ENCODE measurements at places on chromosomes 4 and X.

GRCh38 chrX:38845426-38845825 lies 44.2 kb downstream of the MID1IP1 start:
- DNase-seq, result no peak

DNA sequence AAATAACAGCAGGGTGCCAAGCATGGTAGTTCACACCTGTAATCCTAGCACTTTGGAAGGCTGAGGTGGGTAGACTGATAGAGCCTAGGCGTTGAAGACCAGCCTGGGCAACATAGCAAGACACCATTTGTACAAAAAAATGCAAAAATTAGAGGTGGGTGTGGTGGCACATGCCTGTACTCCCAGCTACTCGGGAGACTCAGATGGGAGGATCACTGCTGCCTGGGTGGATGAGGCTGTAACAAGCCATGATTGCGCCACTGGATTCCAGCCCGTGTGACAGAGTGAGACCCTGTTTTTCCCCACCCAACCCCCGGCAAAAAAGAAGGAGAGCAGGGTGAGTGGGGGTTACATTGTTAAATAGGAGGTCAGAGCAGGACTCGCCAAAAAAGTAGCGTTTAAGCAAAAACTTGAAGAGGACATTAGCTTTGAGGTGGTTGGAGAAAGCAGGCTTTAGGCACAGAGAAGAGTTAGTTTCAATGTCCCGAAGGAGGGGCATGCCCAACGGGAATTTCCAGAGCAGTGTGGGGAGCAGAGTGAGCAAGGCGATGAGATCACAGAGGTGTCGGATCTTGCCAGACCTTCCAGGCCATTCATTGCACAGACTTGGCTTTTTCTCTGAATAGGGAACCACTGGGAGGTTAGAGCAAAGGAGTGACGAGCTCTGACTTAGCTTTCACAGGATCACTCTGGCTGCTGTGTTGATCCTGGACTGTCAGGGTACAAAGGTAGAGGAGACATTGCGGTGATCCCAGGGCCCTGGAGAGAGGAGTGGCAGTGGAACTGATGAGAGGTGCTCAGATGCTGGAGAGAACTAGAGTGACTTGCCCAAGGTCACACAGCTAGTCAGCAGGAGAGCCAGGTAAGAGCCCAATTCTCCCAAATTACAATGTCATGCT lies 70.6 kb downstream of the TRAPPC11 start:
- no peak for DNase-seq

GRCh38 chrX:46321676-46322075 lies 223.5 kb downstream of the ZNF674 start:
- DNase-seq, result no peak

DNA sequence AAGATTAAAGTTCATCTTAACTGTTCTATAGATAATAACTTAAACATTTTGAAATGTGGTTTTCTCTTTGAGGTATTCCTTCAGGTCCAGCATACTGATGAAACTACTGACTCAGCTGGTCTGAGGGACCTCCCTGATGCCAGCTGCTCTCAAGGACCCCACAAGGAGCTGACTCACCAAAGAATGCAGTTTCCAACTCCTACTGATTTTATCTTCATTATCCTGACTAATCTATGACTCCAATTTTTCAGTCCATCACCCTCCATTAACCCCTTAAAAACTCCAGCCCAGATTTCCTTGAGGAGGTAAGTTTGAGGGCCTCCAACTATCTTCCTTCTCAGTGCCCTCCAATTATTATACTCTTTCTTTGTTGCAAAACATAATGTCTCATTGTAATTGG lies 1.4 kb upstream of the UGT2B4 start:
- no peak for DNase-seq

- DNase-seq, result no peak
Observed at GRCh38 chr4:139275281-139275735, 4.7 kb downstream of the MGARP start.

GRCh38 chr4:112840061-112840460 lies 203.1 kb downstream of the LARP7 start:
- DNase-seq, result no peak

DNA sequence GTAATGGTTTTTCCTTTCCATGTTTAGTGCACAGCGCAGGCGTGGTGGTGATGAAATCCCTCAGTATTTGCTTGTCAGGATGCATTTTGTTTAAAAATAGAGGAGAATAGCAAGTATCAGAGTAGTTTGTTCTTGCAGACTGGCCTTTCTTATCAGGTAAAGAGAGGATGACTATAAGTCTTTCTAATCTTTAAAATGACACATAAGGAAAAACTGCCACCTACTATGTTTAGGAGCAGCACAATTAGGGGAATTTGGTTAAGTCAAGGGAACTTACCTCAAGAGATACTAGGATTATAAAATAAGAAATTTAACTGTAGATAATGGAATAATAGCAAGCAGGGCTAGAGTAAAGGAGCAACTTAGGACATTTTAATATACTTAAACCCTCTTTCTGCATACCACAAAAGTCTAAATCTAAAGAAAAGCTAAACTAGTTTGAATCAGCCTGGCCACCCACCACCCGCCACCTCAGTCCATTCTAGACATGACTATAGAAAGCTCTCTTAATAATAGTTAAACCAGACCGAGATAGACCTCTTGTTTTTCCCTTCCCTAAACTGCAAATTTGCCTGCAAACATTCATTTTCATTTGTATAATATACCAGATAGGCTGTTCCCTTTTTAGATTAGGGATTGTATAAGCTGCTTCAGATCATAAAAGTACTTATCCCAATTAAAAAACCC lies 62.0 kb downstream of the APOOL start:
- DNase-seq, result no peak

- DNase-seq, result no peak
Observed at GRCh38 chr4:142648378-142648777, 197.7 kb downstream of the INPP4B start.

DNA sequence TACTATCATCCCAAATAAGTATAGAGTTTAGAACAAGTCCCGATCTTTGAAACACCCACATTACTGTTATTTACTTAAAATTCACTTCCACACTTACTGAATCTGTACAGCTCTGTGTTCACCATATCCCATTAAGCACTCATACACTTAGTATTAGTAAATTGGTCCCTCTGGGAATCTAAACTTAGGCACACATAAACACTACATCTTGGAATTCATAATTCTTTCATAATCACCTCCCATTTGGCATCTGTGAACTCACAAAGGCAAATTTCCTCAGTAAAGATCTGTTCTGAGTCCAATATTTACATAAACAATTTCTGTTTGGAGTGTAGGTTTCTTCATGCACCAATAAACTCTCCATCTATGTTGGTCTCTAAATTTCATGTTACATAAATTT lies 52.6 kb upstream of the PPARGC1A start:
- DNase-seq, result no peak

DNA sequence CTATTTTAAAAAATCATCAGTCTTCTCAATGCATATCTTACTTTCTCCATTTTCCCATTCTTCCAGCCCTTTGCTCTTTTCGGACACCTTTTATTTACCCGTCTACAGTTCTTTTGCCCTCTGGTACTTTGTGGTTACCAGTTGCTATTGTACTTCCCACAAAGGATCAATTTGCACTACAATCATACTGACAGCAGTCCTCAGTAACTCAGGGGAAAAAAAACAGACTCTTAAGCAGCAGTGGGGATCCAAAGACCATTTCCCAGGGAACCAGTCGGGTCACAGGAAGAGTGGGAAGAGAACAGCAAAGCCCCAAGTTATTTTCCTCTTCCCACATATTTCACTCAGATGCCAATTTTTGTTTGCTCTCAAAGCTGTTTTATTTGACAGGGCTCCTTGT lies 23.1 kb downstream of the DMD start:
- no peak for DNase-seq

DNA sequence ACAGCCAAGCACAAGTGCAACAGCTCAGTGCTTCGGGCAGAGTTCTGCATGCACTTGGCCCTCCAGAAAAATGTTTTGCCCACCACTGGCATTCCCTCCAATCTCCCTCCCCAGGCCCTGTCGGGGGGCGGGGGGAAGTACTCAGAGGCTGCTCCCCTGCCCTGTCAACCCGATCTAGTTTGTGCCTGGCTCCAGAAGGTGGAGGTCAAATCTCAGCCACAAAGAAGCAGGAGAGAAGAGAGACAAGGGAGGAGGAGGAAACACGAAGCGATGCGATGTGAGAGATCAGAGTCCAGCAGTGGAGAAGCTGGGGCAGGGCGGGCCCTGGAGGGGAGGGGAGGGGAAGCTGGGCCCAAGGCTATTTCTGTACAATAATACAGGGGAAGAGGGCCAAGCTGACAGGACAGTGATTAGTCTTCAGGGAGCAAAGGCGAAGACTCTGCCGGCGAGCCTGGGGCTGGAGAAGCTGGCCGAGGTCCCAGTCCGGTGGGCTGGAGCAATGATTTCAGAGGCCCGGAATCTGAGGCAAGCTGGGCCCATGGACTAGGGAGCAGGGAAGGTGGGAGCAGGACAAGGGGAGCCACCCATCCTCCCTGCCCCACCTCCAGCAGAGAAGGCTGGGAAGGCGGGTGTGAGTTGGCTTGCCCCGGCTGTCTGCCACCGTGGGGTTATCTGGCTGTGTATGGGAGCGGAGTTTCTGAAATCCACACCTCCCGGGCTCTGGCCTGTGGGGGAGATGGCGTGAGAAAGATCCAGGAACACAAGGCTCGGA lies 167.1 kb downstream of the EFNB1 start:
- no peak for DNase-seq

- no peak for DNase-seq
Observed at GRCh38 chr4:180285796-180286195, 1957.4 kb upstream of the TENM3 start.

DNA sequence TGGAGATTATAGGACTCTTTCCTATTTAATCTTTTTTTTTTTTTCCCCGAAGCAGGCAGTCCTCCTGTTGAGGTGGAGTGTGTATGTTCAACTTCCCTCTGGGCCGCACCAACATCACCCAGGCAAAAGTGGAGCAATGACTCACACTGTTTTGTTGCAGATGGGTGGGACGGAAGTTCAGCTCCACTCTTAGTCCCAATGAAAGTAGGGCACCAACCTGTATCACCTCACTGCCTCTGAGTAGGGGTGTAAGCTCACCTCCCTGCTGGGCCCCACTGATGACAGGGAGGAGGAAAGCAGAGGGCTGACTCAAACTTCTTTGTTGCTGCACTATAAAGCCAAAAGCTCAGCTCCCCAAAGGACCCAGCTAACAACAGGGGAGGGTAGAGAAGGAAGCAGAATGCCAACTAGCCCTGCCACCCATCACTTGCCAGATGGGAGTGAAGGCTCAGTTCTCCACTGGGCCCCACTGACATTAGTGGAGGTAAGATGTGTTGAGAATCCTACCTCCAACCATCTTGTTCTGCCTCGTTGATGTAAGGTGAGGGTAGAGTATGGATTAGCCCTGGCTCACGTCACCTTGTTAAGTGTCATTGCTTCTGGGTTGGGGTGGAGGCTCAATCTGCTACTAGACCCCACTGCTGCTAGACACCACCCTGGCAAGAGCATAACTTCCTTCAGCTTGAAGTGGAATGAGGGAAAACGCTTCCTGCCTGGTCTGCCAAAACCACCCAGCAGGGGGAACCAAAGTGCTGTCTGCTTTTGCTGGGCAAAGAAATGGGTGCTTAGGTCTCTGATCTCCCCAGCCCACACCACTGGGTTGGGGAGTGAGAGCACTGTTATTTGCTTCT lies 14.1 kb downstream of the RPS6KA3 start:
- DNase-seq, result no peak

DNA sequence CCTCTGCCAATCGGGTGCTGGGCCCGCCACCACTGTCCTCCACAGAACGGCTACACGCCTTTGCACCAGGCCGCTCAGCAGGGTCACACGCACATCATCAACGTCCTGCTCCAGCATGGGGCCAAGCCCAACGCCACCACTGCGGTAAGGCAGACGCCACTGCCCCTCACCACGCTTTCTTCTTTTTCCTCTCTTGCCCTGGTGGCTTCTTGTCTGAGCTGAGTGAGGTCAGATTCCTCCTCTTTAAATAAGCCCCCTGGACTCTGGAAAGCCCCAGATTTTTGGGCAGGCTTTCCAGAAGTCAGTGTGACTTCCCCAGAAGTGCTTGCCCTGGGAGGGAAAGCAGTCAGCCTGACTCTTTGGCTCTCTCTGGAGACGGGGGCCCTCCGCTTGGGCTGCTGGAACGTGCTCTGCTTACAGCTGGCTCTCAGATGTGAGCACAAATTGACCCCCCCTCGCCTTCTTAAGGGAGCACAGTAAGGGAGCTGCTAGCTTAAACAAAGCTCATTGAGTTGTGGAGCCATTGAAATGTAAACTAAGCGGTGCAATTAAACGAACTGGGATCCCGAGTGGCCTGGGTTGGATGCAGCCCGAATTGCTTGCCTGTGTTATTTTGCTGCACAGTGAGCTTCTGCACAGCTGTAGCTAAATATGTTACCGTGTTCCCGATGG lies 243.1 kb downstream of the ANK2 start:
- no peak for DNase-seq

DNA sequence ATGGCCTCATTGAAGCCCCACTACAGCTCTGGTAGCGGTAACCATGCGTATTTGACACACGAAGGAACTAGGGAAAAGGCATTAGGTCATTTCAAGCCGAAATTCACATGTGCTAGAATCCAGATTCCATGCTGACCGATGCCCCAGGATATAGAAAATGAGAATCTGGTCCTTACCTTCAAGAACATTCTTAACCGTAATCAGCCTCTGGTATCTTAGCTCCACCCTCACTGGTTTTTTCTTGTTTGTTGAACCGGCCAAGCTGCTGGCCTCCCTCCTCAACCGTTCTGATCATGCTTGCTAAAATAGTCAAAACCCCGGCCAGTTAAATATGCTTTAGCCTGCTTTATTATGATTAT lies 876 bp downstream of the HPRT1 start:
- no peak for DNase-seq

DNA sequence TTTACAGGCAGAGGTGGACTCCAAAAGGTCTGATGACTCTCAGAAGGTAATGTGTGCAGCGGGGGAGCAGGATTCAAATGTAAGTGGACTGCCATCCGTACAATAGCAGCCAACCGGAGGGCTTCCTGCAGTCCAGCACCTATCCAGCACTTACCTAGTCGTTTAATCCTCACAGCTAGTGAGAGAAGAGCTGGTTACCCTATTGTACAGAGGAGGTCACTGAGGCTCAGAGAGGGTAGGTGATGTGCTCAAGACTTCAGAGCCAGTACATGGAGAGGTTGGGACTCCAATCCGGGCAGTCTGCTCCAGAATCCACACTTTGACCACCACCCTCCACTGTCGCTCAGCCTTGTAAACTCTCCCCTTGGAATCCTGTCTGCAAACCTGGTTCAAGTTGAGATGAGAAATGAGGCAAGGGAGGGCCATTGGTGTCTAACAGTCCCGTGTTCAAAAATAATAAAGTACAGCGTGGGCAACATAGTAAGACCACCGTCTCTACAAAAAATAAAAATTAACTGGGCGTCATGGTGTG lies 22.5 kb upstream of the JAKMIP1 start:
- no peak for DNase-seq

GRCh38 chr4:128335541-128335940 lies 47.9 kb upstream of the PGRMC2 start:
- no peak for DNase-seq

GRCh38 chr4:67207941-67208441 lies 337.3 kb downstream of the CENPC start:
- no peak for DNase-seq

Measured in NCI-H1092 (cell line).